Activated CD4-positive, alpha-beta T cell treated with anti-CD3 and anti-CD28 coated beads for 24 hours (primary cell): ENCODE measurements at places on chromosomes 16 and 17.

GRCh38 chr17:57343717-57344116, 87.4 kb downstream of the MSI2 start:
- no peak for DNase-seq

DNA sequence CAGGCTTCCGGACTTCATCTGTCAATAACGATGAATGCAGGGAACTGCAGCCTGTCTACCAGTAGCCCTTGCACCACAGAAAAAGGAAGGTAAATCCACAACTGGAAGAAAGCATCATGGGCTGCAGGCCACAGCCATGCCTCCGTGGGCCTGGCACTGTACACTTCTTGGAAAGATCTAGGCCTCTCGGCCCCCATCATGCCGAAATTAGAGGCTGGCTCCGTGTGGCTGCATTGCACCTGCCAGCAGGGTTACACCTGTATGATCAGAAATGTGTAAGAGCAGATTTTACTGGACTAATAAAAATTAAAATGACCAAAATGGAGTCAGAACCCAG, 52.2 kb downstream of the SDK2 start:
- DNase-seq, result no peak

- DNase-seq, result no peak
These were observed 87.2 kb upstream of the IRX3 start for GRCh38 chr16:54373534-54374520.

DNA sequence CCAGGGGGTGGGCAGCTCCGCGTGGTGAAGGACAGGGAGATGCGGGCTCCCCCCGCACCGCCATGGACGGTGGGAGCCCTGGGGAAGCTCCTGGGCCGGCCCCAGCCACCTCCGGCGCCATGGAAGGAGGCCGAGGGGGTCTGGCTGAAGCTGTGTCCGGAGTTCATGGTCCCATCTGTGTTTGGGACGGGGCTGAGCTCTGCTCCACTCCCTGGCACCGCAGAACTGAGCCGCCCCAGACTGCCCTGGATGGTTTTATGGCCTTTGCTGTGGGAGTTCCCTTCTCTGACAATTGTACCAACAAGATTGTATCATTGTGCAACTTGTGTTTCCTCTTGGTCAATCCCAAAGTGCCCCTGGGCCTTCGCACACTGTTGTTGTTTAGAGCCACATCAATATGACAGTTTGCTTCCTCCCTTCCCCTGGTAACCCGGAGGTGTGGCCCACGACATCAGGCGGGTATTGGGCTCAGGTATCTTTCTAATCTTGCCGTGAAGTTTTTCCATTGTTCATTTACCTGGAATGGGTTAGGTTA, 942 bp downstream of the KRT23 start:
- no peak for DNase-seq

DNA sequence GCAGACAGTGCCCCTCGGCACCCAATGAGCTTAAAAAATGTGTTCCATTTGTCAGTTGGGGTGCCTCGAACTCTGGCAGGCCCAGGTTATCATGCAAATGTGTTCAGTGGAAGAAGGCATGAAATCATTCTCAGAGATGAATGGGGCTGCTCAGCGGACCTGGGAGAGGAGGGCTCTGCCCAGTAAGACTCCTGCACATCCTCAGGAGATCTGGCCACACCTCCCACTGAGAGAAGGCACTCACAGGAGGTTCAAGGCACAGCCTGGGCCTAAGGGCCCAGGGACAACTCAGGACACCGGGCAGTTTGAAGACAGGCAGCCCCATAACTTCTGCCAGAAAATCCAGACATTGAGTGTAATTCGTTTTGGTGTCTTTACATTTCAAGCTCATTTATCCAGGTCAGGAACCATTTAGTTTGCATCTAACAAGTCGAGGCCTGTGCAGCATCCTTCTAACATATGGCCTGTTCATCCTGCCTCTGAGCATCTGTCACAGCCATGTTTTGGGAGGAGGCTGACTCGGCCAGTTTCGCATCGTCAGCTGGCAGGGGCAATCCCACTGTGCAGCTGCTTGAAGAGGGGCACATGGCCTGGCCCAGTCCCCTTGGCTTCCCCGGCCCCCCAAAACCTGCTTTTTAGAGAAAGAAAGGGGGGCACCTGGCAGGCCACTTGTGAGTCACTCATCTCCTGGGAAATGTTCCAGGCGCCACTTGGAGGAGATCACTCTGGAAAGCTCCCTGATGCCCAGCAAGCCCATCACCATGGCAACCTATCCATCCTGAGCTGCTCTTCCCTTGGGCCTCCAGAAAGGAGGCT, 31.2 kb upstream of the BCAR1 start:
- DNase-seq, result no peak

GRCh38 chr17:51119415-51120356, 982 bp downstream of the SPAG9 start:
- DNase-seq, result no peak

GRCh38 chr17:8518850-8519249, 83.2 kb downstream of the NDEL1 start:
- no peak for DNase-seq

DNA sequence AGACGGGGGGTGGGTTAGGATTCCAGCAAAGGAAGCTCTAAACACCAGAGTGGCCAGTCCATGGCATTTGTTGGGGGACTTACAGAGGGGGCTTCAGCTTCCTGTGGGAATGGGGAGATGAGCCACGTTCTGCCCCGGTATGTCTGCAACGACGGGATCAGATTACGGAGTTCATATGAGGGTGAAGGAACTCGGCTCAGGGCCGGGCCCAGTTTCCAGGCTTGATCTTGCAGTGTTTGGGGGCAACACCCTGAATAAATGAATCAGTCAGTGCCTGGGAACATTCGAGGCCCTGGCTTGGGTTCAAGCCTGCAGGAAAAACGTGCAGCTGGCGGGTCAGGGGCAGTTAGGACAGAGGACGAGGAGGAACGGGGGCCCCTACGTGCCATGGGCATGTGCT, 54.0 kb downstream of the JPH3 start:
- no peak for DNase-seq

GRCh38 chr16:67537270-67537635, 8.6 kb downstream of the RIPOR1 start:
- peak; percentile 40 for DNase-seq

GRCh38 chr17:44402564-44403172, 13.2 kb upstream of the ITGA2B start:
- no peak for DNase-seq
